ENCODE measurements at places on chromosomes 11 and 22. TPM values are rescaled to one million over a fixed set of nuclear protein-coding genes. Genes with fewer than 3 reads are reported as not detected.

Gene POLA2
- total RNA-seq = 47.7 TPM

- H3K4me1 ChIP-seq = no peaks in the 10 kb centered on the region
- H3K4me3 ChIP-seq = no peak overlapping the region
- no peak for DNase-seq
- H3K36me3 ChIP-seq = no peaks in the 10 kb centered on the region
- peaks cover 5% of the 10 kb centered on the region for H3K27me3 ChIP-seq
- no peak overlapping the region for H3K27ac ChIP-seq
Observed at GRCh38 chr11:7971846-7972245, 6.6 kb upstream of the NLRP10 start.

Gene FBLN1
- not detected for total RNA-seq

DNA sequence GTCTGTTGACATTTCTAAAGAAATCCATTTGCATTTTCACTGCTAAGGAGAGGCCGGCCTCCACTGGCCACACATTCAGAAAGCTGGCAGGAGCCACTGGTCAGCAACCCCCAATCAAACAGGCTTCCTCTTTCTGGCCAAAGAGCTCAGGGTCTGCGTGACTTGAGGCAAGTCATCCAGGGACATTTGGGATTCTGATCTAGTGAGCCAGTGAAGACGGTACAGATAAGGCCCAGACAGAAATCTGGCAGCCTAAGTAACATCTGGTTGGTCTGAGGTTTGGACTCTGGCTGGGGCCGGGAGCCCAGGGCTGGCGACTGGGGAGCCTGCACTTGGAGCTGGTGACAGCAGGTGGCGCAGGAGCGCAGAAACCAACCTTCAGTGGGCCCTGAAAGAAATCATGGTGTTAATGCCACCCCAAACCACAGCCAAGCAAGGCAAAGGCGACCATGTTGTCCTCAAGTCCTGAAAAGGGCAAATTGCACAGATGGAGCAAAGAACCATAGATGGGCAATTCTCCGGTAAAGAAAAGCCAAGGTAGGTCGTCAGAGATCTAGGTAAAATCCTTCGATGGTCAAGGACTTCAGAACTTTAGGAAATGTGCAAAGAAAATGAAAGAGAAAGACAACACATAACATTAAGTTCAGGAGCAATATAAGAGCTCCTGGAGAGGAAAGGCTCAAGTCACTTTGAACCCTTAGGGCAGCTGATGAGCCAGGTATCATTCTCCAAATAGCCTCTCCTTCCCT is 99.4 kb upstream of the BLID start:
- no peak overlapping the region for H3K4me3 ChIP-seq
- peaks cover 1% of the 10 kb centered on the region for H3K27me3 ChIP-seq
- H3K36me3 ChIP-seq = no peaks in the 10 kb centered on the region
- no peak overlapping the region for H3K27ac ChIP-seq
- H3K4me1 ChIP-seq = no peaks in the 10 kb centered on the region
- peak; percentile 16 for DNase-seq

DNA sequence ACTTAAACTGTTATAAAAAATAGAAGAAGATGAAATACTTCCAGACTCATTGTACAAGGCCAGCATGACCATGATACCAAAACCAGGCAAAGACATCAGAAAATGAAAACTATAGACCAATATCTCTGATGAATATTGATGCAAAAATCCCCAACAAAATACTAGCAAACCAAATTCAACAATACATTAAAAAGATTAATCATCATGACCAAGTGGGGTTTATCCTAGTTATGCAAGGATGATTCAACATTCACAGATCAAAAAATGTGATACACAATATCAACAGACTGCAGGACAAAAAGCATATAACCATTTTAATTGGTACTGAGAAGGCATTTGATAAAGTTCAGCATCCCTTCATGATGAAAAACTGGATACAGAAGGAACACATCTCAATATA is 824.5 kb upstream of the RAG2 start:
- H3K27me3 ChIP-seq = no peaks in the 10 kb centered on the region
- H3K27ac ChIP-seq = no peak overlapping the region
- no peaks in the 10 kb centered on the region for H3K36me3 ChIP-seq
- H3K4me1 ChIP-seq = no peaks in the 10 kb centered on the region
- no peak overlapping the region for H3K4me3 ChIP-seq

- no peaks in the 10 kb centered on the region for H3K36me3 ChIP-seq
- no peak overlapping the region for H3K27ac ChIP-seq
- no peak overlapping the region for H3K4me3 ChIP-seq
- DNase-seq = no peak
Observed at GRCh38 chr11:1205121-1205986, 17.5 kb upstream of the MUC5B start.

DNA sequence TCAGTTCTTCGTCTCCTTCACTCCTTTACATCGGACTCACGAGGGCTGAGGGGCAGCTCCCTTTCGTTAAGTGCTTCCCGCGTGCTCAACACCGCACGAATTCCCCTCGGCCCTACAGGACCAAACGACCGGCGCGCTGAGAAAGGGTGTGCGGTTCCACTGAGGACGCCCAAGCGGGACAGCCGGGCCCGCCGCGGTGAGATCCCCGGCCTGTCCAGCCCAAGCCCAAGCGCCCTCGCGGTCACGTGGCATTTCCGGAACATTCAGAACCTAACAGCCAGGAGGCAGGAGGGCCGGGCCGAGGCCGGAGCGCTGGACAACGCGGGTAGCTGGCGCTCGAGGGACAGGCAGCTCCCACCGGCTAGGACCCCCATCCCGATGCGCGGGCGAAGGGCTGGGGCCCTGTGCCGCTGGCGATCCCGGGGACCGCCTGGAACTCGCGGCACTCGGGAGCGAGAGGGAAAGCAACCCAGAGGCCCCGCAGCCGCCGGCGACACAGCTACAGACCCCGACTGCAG is 737 bp upstream of the STIP1 start:
- peak overlapping the region; percentile 92 for H3K27ac ChIP-seq
- peaks cover 15% of the 10 kb centered on the region for H3K36me3 ChIP-seq
- H3K4me3 ChIP-seq = peak overlapping the region; percentile 94
- no peak for DNase-seq
- no peaks in the 10 kb centered on the region for H3K27me3 ChIP-seq

DNA sequence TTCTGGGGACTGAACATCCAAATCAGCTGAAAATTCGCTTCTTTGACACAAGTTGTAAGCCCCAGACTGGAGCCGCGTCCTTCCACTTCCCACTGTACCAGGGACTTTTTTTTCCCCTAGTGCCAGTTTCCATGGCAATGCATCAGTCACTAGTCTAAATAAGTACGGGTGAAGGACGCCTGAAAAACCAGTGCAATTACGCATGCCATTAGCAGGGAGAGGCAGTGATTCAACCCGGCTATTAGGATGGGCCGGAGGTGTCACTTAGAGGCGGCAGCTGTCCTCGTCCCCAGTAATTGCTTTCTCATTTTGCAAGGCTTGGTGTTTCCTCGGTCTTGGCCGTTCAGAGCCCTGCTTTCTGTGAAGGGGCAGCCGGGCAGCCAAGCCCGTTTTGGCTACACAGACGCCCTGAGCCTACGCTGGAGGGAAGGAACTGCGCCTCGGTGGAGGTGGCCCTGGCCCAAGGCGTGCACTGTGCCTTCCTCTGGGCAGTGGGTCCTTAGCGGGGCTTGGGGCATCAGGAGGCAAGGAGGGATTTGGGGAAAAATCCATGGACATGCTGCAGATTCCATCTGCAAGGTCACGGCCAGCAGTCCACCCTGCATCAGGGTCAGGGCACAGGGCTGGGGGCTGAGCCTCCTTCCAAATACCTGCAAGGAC is 319.7 kb downstream of the CTTN start:
- no peak for DNase-seq
- H3K36me3 ChIP-seq = no peaks in the 10 kb centered on the region
- H3K4me3 ChIP-seq = no peak overlapping the region

GRCh38 chr22:22342697-22343580 is 98.4 kb downstream of the VPREB1 start:
- H3K27me3 ChIP-seq = peaks cover 19% of the 10 kb centered on the region
- H3K36me3 ChIP-seq = no peaks in the 10 kb centered on the region
- H3K27ac ChIP-seq = no peak overlapping the region
- no peak overlapping the region for H3K4me3 ChIP-seq
- peaks cover 9% of the 10 kb centered on the region for H3K4me1 ChIP-seq
- peak; percentile 74 for DNase-seq

Gene CDC45
- 65.7 TPM for total RNA-seq

DNA sequence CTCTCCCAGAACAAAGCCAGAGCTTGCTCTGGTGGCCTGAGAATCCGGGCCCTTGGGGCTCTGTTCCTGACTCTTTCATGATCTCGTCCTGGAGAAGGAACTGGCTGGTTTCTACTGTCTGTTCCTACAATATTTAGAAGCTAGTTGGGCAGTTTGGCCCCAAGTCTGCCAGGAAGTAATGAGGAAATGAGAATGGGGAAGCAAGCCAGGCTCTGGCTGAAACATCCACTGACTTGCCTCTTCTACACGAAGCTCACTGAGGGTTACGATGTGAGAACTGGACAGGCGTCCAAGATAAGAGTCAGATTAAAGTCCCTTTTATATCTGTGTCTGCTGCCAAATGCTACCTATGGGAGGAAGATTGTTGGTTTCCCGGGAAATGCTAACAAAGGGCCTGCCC is 110.0 kb upstream of the KIRREL3 start:
- H3K4me1 ChIP-seq = no peaks in the 10 kb centered on the region
- DNase-seq = no peak
- H3K36me3 ChIP-seq = no peaks in the 10 kb centered on the region

- no peak for DNase-seq
- H3K36me3 ChIP-seq = peaks cover 4% of the 10 kb centered on the region
- peaks cover 42% of the 10 kb centered on the region for H3K4me1 ChIP-seq
- H3K27me3 ChIP-seq = peaks cover 7% of the 10 kb centered on the region
- H3K27ac ChIP-seq = peak overlapping the region; percentile 48
Observed at GRCh38 chr11:123356539-123356938, 73.5 kb upstream of the GRAMD1B start.

Gene FXYD2
- 0.97 TPM for total RNA-seq

Gene GRAP2
- total RNA-seq = 137 TPM

Gene ACR
- not detected for total RNA-seq

GRCh38 chr11:65539744-65540289 is 14.9 kb downstream of the SCYL1 start:
- H3K27ac ChIP-seq = peak overlapping the region; percentile 25
- peaks cover 7% of the 10 kb centered on the region for H3K36me3 ChIP-seq
- H3K27me3 ChIP-seq = no peaks in the 10 kb centered on the region

GRCh38 chr11:92413757-92414513 is 189.3 kb downstream of the FAT3 start:
- H3K4me1 ChIP-seq = no peaks in the 10 kb centered on the region
- no peak overlapping the region for H3K4me3 ChIP-seq
- H3K36me3 ChIP-seq = no peaks in the 10 kb centered on the region

- H3K36me3 ChIP-seq = peaks cover 42% of the 10 kb centered on the region
- DNase-seq = peak; percentile 46
- no peaks in the 10 kb centered on the region for H3K4me1 ChIP-seq
- no peaks in the 10 kb centered on the region for H3K27me3 ChIP-seq
Observed at GRCh38 chr11:45872651-45873356, 12.6 kb upstream of the MAPK8IP1 start.

Gene PLET1
- not detected for total RNA-seq

- no peaks in the 10 kb centered on the region for H3K4me1 ChIP-seq
- DNase-seq = no peak
- no peaks in the 10 kb centered on the region for H3K27me3 ChIP-seq
- H3K27ac ChIP-seq = no peak overlapping the region
Observed at GRCh38 chr11:58659910-58660570, 37.6 kb downstream of the CNTF start.

- no peaks in the 10 kb centered on the region for H3K27me3 ChIP-seq
- H3K4me3 ChIP-seq = peak overlapping the region; percentile 85
Observed at GRCh38 chr11:58576887-58577471, 1.3 kb upstream of the LPXN start.

GRCh38 chr11:86201371-86201884 is 43.1 kb upstream of the EED start:
- peaks cover 2% of the 10 kb centered on the region for H3K4me1 ChIP-seq
- no peak overlapping the region for H3K27ac ChIP-seq
- DNase-seq = no peak
- no peak overlapping the region for H3K4me3 ChIP-seq
- peaks cover 2% of the 10 kb centered on the region for H3K36me3 ChIP-seq
- peaks cover 4% of the 10 kb centered on the region for H3K27me3 ChIP-seq

Gene TBX10
- not detected for total RNA-seq

Gene MMP26
- not detected for total RNA-seq

DNA sequence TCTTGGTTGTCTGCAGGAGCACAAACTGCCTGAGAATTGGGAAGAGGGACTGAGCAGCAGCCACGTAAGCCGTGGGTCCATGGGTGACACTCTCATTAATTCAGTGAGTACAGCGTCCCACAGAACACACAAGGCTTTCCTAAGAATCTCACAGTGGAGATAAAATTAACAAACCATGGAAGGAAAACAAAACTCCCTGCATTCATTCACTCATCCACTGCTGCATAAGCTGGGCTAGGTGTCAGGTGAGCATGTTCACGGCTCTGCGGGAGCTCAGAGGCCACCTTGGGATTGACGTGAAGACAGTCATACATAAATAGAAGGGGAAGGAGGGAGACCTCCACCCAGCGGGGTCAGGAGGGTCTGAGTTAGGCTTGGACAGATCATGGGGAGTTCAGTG is 1442.7 kb downstream of the TBC1D22A start:
- H3K4me1 ChIP-seq = no peaks in the 10 kb centered on the region
- no peaks in the 10 kb centered on the region for H3K27me3 ChIP-seq
- H3K36me3 ChIP-seq = no peaks in the 10 kb centered on the region
- no peak overlapping the region for H3K27ac ChIP-seq
- no peak overlapping the region for H3K4me3 ChIP-seq

- H3K4me1 ChIP-seq = peaks cover 37% of the 10 kb centered on the region
- no peaks in the 10 kb centered on the region for H3K27me3 ChIP-seq
- peak overlapping the region; percentile 17 for H3K27ac ChIP-seq
- H3K4me3 ChIP-seq = peak overlapping the region; percentile 91
Observed at GRCh38 chr11:68905421-68906360, 2.0 kb downstream of the IGHMBP2 start.

- DNase-seq = no peak
- peaks cover 93% of the 10 kb centered on the region for H3K4me1 ChIP-seq
- no peak overlapping the region for H3K4me3 ChIP-seq
- peak overlapping the region; percentile 31 for H3K27ac ChIP-seq
- peaks cover 74% of the 10 kb centered on the region for H3K36me3 ChIP-seq
Observed at GRCh38 chr11:118211006-118211405, 13.8 kb downstream of the JAML start.

DNA sequence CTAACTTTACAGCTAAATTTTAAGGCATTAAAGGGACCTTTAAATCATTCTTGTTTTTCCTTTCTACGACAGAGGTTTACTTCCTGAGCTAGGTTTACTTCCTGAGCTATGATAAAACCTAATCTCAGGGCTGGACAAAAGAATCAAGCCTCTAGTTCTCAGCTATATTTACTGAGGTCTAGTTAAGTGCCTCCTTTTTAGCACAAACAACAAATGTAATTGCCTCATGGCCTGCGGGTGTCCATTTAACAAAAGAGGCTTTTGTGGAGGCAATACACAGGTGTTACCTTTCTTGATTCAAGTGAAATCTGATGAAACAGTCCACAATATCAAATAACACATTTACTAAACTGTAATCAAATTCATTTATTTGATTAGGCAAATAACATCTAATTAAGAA is 67.3 kb downstream of the IMMP1L start:
- peaks cover 9% of the 10 kb centered on the region for H3K4me1 ChIP-seq
- no peaks in the 10 kb centered on the region for H3K27me3 ChIP-seq
- peaks cover 10% of the 10 kb centered on the region for H3K36me3 ChIP-seq
- no peak overlapping the region for H3K4me3 ChIP-seq
- DNase-seq = no peak
